ENCODE measurements at places on chromosomes 7 and 10.

DNA sequence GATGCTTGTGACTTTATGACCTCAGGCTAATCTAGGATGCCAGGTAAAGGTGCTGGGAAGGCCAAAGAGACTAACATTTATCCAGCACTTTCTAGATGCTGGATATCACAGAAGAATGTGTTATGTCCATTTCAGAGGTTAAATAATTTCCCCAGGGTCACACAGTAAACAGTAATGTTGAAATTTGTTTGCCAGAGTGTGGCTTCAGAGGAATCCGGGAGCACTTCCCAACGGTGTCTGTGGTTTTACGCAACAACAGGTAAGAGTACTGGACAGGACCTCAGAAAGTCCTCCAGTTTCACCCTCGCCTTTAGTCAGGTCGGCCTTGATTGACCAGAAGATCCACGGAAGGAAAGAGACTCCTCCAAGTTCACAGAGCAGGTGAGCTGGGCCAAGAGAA, 1.7 kb downstream of the SHTN1 start:
- DNase-seq, result no peak

- no peak for DNase-seq
These were observed 259.9 kb upstream of the ZMIZ1 start for GRCh38 chr10:78808736-78809367.

- DNase-seq, result no peak
These were observed 495.4 kb upstream of the POM121L12 start for GRCh38 chr7:52540041-52540440.

- DNase-seq, result no peak
These were observed 36.9 kb downstream of the ENTPD1 start for GRCh38 chr10:95792874-95793285.

GRCh38 chr7:113912876-113913275, 5.9 kb downstream of the PPP1R3A start:
- no peak for DNase-seq

- DNase-seq, result no peak
These were observed 18.5 kb downstream of the TMEM72 start for GRCh38 chr10:44929356-44930255.

GRCh38 chr10:110803239-110803749, 68.4 kb upstream of the PDCD4 start:
- DNase-seq, result no peak

- no peak for DNase-seq
These were observed 17.8 kb upstream of the FOXL3 start for GRCh38 chr7:272108-272615.

GRCh38 chr10:36675458-36675880, 449.9 kb upstream of the ANKRD30A start:
- DNase-seq, result no peak
